ENCODE measurements at places on chromosomes 5 and 9.

- ATAC-seq = no peak
Measured at GRCh38 chr9:88587182-88587581, 52.2 kb downstream of the NXNL2 start.

DNA sequence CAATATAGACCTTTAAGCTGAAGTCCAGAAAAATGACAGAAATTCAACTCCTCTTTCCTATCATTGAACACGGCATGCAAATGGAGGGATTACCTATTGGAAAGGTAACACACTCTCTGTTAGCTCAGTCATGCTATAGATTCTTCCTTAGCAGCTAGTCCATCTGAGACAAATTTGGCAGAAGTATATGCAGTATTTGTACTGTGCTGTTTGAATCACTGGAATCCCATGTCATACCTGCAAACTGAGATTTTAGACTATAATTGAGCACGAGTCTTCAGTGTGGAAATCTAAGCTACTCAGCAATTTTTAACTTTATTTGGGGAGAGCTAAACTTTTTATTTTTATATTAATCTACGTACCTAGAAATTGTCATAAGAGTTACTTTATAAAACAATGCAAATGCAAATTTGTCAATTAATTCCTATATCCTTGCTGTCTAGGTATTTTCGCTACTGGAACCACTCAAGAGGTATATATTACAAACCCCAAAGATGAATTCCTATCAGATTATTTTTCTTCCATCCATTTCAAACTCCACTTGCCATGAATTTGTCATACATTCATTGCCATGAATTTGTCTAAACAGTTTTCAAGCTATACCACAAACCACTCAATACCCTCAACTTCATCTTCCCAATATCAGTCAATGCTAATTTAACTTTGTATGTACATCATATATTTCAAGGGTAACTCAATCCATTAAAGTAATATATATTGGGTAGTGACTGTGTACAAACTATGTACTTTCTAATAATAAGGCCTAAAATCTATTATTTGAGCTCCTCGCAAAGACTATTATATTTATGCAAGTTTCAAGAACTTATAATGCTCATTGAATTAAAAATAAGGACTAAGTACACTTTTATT is 224.8 kb downstream of the MEF2C start:
- no peak for ATAC-seq

GRCh38 chr9:97271292-97271691 is 36.2 kb upstream of the CCDC180 start:
- ATAC-seq = no peak

- no peak for ATAC-seq
Measured at GRCh38 chr5:135158314-135158697, 124.3 kb upstream of the PITX1 start.

DNA sequence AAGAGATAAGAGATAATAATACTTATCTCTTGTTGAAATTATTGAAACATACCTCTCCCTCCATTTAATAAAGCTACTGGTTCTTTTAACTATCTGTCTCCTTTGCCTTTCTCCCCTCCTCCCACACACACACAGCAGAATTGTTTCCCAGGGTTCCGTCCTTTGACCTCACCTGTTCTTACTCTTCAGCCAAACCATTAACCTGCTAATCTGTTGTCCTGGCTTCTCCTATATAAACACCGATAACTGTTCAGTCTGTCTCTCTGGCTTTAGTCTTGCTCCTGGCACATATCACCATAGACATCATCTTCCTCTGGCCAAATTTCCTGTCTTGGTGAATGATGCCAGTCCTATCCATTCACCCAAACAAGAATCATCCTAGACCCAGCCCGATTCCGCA is 7.7 kb downstream of the RHOBTB3 start:
- ATAC-seq = no peak

DNA sequence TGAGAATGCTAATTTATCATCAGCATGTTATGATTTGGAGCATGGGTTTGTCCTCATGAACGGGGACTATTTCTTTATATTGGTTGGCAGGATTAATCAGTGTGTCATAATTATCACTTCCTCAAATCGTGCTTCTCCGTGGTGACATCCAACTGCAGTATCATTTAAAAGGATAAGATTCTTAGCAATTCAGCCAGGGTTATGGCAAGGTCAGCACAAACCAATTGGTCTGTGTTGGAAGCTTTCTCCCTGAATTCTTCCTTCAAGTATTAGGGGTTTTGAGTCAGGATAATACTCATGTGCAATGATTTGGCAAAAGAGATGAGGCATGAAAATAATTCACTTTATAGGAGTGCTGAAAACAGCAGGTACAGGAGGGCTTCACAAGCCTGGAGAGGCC is 5.5 kb upstream of the CAMLG start:
- no peak for ATAC-seq

GRCh38 chr5:162160401-162160800 is 92.8 kb downstream of the GABRG2 start:
- ATAC-seq = no peak

DNA sequence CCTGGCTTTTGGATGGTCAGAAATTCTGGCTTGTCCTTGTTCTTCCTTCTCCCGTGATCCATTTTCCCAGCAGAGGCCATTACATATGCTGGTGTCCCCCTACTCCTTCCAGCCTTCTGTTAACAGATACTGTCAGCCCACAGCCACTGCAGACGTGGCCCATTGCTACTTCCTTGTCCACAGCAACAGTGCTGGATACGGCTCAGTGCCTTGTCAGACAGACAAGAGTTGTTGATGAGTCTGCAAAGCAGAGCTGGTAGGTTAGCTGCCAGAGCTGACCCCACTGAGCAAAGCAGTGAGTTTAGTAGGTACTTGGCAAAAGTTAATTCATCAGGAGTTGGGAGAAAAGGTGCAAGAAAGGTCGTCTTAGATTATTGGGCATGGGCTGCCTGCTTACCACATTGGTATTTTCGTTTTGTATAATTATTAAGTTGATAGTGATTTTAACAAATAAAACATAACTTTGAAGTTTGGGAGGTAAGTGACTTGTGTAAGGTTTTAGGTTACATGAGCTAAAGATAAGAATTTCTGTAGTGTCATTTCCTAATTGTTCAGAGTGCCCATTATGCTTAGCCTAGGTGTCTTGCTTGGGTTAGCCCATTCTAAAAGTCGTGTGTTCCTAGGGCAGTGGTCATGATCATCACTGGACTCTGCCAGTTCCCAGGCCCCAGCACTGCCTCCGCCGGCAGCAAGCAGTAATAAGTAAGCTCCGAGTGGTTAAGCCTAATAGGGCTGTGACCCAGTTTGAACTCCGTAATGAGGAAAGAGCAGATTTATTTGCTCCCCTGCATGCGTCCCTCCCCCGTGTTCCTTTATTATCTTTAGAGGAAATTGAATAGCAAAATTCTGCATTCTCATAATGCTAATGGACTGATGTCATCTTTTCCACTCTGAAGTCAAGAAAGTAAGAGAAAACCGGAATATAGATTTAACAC is 292.0 kb downstream of the FANCC start:
- ATAC-seq = peak; percentile 90

GRCh38 chr5:106875591-106876297 is 795.0 kb downstream of the EFNA5 start:
- peak; percentile 5 for ATAC-seq

- no peak for ATAC-seq
Measured at GRCh38 chr5:95655575-95655974, 9.0 kb downstream of the RFESD start.

GRCh38 chr5:174101195-174101730 is 55.8 kb downstream of the NSG2 start:
- ATAC-seq = no peak

- ATAC-seq = no peak
Measured at GRCh38 chr5:72426019-72426418, 81.2 kb downstream of the ZNF366 start.
